Endothelial cell (in vitro differentiated cells): ENCODE measurements at places on chromosomes 2 and 18.

GRCh38 chr2:223720367-223720766, 117.0 kb downstream of the AP1S3 start:
- H3K27ac ChIP-seq = no peak overlapping the region
- no peak for DNase-seq
- H3K4me3 ChIP-seq = no peak overlapping the region
- peaks cover 18% of the 10 kb centered on the region for H3K4me1 ChIP-seq

- peaks cover 3% of the 10 kb centered on the region for H3K4me1 ChIP-seq
- H3K27ac ChIP-seq = no peak overlapping the region
- no peaks in the 10 kb centered on the region for H3K36me3 ChIP-seq
- H3K4me3 ChIP-seq = no peak overlapping the region
Observed at GRCh38 chr18:41390309-41390708, 564.7 kb upstream of the PIK3C3 start.

- H3K36me3 ChIP-seq = peaks cover 3% of the 10 kb centered on the region
- no peak overlapping the region for H3K4me3 ChIP-seq
- no peaks in the 10 kb centered on the region for H3K4me1 ChIP-seq
- DNase-seq = no peak
Observed at GRCh38 chr2:60861736-60862135, 19.6 kb upstream of the REL start.

GRCh38 chr18:5508821-5509220, 35.0 kb downstream of the EPB41L3 start:
- H3K27me3 ChIP-seq = no peaks in the 10 kb centered on the region
- no peak for DNase-seq
- peaks cover 2% of the 10 kb centered on the region for H3K4me1 ChIP-seq
- H3K4me3 ChIP-seq = no peak overlapping the region
- no peaks in the 10 kb centered on the region for H3K36me3 ChIP-seq

DNA sequence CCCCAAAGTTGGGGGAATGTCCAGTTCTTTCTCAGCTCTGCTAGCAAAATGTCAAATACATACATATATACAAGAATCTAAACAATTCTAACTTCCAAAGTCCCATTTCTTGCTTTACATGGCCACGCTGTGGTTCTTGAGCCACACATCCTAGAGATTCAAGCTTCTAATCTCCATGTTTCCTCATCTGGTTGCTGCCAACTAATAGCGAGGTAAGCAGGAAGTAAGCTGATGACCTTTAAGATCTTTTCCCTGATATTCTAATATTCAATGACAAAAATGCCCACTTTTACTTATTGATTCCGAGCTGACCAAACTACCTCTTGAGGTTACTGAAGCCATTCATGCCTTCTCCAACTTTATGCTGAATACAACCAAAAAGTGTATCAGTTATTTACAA, 3.3 kb downstream of the VPS54 start:
- peaks cover 14% of the 10 kb centered on the region for H3K27me3 ChIP-seq
- H3K36me3 ChIP-seq = peaks cover 10% of the 10 kb centered on the region
- no peak for DNase-seq
- no peak overlapping the region for H3K4me3 ChIP-seq
- no peak overlapping the region for H3K27ac ChIP-seq

- H3K27me3 ChIP-seq = peaks cover 9% of the 10 kb centered on the region
- H3K4me1 ChIP-seq = peaks cover 4% of the 10 kb centered on the region
- no peak overlapping the region for H3K27ac ChIP-seq
- no peaks in the 10 kb centered on the region for H3K36me3 ChIP-seq
- no peak for DNase-seq
Observed at GRCh38 chr2:130759906-130760753, 4.8 kb downstream of the AMER3 start.

DNA sequence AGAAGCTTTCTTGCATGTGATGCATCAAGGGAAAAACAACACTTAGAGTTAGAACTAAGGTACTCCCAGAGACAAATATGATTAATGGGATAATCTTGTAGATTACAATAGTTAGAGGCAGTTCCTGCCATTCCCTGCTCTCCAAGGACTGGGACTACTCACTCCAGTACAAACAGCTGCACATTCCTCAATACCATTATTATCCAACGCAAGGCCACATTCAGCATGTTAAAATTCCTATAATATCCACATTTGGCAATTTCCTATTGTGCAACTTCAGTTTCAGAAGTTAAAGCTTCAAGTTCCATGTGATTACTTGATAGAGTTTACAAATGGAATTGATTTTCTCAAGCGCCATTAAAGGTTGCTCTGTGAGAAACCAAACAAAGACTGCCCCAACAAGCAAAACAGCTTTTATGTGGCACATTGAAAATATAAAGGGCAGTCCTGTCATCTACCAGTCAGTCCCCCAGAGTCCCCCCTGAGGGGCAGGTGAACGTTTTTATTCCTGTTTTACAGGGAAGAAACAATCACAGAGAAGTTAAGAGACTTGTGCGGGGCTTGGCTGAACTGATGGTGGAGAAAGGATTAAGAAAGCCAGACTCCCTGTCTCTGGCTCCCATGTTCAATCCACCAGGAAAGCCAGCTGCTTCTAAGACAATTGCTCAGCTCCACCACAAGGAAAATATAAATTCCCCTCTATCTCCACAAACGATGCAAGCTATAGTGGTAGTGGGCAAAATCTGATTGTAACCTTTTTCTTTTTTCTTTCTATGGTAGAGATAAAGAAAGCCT, 72.6 kb downstream of the TXNL1 start:
- no peak for DNase-seq
- H3K27ac ChIP-seq = no peak overlapping the region
- H3K27me3 ChIP-seq = peaks cover 4% of the 10 kb centered on the region
- no peak overlapping the region for H3K4me3 ChIP-seq
- peaks cover 3% of the 10 kb centered on the region for H3K4me1 ChIP-seq

- H3K27me3 ChIP-seq = peaks cover 39% of the 10 kb centered on the region
- no peak overlapping the region for H3K4me3 ChIP-seq
- H3K36me3 ChIP-seq = peaks cover 13% of the 10 kb centered on the region
- peaks cover 23% of the 10 kb centered on the region for H3K4me1 ChIP-seq
Observed at GRCh38 chr2:104859291-104859765, 5.4 kb downstream of the POU3F3 start.
